ENCODE measurements at places on chromosomes 2 and 18.

DNA sequence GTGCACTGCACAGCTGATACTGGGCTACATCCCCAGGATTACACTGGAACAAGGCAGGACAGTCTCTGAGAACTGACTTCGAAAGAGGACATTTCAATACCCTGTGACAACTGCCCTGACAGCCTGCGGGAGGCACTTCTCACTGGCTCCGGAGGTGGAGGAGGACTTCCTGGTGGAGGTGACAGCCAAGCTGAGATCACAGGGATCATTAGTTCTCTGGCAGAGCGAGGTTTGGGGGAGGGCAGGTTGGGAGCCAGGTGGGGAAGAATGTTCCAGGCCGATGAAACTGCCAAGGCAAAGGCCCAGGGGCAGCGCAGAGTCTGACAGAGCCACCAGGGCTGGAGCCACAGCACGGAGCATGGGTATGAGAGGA is 28.0 kb upstream of the NPAS2 start:
- no peak for DNase-seq

DNA sequence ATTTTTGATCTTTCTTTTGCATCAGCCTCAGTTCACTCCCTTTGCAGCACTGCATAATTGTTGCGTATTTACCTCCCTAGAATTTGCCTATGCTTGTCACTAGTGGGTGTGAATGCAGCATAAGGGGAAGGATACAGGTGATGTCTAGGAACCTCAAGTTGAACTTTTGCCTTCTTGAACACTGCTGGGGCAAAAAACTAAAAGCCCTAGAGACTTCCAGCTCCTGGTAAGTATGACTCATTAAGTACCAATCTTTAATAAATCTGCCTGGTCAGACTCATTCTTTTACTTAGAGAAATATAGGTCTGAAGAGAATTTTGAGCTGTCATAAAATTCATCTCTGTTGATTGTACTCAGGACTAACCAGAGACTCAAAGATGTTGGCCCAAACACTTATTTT is 547.3 kb upstream of the FANCL start:
- no peak for DNase-seq

DNA sequence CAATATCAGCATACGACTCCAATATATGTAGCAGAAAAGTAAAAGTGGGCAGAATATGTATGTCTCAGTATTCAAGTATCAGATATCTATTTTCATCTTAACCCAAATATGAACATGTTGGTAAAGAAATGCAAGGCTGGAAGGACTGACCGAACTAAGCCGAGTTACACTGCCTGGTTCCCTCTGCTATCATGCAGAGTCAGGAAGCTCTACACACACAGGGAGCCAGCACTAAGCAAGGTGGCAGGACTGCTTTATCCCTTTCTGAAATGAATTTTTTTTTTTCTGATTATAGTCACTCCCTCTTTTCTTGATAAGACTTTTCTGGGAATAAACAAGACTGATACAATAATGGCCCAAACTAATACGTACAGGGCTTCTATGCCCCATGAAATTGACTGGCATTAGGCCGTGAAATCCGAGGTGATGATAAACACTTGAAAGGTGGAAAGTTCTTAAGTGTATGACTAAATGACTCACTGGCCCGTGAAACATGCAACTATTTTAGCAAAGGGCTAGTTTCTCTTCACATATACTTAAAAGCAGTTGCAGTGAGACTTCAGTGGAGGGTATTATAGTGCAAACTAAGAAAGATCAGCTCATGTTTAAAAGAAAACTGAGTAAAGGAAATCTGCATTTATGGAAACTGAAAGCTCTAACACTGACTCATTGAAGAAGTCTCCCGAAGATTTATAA is 14.9 kb downstream of the DPP4 start:
- DNase-seq: no peak

DNA sequence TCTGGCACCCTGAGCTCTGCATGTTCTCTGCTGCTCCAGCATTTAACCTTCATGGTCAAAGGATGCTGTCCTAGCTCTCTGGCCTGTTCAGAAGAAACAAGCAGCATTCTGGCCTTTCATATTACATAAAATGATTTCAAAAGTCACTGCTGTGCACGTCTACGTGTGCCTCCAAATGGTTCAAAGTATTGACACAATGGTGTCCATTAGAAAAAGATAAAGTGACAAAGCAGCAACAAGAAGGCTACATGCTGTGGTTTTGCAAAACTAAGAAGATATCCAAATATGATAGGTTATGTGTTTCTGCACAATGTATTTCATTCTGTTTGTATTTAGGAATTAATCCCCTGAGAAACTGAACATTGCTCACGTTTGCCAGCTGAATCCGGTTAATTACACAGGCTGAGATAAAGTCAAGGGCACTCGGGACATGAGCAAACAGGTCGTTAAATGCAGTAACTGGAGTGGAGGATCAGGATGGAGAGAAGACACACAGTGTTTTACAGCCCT is 258.5 kb downstream of the DOK6 start:
- DNase-seq: no peak

DNA sequence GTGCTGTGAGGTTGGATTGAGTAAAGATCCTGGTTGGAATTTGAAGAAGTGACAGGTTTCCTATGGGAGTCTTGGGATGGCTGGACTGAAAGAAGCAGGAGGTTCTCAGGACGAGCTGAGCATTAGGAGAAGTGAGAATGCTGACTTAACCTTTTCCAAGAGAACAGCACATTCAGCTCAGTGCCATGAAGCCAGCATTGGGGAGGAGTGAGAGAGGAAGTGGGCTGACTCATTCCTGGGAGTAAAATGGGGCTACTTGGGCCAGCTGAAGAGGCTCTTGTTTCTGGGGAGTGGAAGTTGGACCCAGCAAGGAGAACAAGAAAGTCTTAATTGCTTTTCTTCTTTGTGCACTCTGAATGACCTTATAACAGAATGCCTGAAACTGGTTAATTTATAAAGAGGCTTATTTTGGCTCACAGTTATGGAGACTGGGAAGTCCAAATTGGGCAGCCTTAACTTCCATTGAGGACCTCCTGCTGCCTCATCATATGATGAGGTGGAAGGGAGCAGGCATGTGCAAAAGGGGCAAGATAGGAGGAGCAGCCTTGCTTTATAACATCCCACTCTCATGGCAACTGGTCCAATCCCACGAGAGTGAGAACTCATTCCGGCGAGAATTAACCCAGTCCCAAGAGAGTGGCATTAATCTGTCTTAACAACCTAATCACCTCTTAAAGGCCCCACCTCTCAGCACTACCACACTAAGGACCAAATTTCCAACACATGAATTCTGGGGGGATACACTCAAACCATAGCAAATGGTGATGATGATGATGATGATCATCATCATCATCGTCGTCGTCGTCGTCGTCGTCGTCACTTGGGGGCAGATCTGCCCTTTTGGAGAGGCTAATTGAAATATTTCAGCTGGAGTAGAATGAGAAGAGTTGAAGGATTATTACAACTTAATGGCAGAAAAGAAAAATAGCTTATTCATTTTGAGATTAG is 26.1 kb downstream of the DGUOK start:
- DNase-seq: no peak

DNA sequence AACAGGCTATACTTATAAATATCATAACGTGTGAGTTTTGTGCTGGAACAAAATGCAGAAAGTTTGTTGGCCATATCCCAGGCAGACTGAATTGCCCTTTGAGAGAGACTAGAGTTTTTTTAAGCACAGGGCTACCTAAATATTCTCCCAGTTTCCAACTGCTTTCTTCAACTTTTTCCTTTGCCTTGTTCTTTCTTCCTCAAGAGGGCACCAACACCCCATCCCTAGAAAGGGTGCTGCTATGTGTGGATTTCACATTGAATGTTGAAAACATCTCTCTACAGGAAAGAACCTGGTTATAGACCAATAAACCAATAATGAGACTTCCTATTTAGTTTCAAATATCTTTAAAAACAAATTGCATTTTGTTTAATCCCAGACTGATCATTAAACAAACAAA is 87.9 kb downstream of the ICOS start:
- no peak for DNase-seq

GRCh38 chr2:39996653-39997080 is 217.6 kb upstream of the THUMPD2 start:
- DNase-seq: no peak

DNA sequence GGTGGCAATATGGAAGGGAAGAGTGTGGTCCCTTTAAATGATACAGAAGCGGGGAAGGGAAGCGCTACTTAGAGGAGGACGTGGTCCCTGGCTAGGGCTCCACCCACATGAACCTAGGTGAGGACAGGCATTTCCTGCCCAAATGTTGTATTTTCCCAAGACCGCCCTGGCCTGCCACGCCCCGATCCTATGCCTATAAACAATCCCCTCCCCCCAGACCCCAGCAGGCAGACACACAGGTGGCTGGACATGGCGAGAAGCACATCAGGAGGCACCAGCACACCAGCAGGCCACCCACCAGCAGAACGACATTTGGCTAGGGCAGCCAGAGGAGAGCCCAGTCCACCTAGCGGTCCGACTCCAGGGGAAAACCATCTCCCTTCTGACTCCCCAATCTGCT is 47.2 kb downstream of the METTL8 start:
- DNase-seq: no peak

- DNase-seq: no peak
Measured at GRCh38 chr2:28516950-28517349, 21.1 kb downstream of the PLB1 start.

DNA sequence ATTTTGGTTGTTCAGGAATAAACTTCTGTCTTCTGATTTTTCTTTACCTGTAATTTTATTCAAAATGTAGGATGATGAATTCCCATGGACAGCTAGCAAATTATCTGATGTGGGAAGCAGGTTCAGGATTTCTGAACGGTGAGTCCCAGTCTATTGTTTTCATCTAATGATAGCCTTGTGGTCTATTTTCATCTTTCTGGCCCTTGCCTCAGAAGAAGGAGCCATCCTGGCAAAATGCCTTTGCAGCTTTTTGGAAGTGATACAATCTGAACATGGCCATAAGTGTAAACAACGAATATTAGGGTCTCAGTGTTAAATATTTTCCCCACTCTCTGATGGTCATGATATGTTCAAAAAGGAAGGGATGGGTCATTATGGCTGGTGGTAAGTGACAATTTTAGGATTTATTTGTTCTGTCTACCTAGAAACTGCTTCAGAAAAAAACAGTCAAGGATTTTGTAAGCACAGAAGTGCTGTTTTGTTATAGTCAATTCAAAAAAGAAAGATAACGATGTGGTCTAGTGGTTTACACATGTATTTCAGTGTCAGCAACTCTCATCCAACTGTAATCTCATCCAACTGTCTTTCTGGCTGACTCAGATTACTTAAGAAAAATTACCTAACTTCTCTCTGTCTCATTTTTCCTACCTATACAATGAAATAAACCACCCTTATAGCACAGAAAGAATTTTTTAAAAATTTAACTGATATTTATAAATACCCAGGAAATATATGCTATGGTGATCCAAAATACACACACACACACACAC is 272.6 kb upstream of the ERBB4 start:
- DNase-seq: no peak

DNA sequence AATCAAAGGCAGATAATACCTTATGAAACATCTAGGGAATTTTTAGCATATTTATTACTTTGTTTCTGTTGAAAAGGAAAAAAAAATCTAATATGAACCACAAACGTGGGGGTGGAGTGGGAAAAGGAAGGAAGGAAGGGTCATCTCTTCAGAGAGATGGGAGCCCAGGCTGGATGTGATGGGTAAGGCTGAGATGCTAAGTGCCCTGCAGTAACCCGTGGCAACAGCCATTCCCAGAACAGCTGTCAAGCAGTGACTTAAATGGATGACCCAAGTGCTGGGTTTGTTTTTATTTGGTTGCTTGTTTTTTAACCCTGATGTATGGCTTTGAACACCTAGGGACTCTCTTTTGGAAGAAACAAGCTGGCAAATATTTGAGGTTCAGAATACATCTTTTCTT is 50.7 kb upstream of the KLF7 start:
- no peak for DNase-seq

GRCh38 chr2:221808488-221808887 is 236.4 kb upstream of the EPHA4 start:
- DNase-seq: no peak

- DNase-seq: no peak
Measured at GRCh38 chr2:979069-979928, 28.6 kb downstream of the SNTG2 start.

GRCh38 chr2:101125374-101125773 is 25.8 kb downstream of the TBC1D8 start:
- DNase-seq: no peak

DNA sequence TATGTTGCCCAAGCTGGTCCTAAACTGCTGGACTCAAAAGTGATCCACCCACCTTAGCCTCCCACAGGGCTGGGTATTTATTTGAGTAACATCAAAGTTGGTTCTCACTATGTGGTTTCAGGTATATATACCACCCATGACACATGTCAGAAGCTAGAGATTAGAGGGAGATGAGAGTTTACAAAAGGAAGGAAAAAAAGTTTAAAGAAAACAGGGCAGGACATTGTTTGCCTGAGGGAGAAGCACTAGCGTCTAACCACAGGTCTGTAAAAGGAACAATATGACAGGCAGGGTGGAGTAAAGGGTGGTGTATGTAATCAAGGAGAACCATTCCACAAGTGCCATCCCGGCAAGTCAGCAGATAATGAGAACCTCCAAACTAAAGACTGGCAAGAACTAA is 8.5 kb downstream of the CEP76 start:
- DNase-seq: no peak

- no peak for DNase-seq
Measured at GRCh38 chr18:49499046-49499637, 12.1 kb upstream of the C18orf32 start.

- no peak for DNase-seq
Measured at GRCh38 chr2:207395535-207396251, 134.1 kb upstream of the CREB1 start.

- no peak for DNase-seq
Measured at GRCh38 chr18:56204052-56204451, 434.3 kb downstream of the TXNL1 start.
